GM10248 (cell line): ENCODE measurements at places on chromosomes 12 and 14.
A peak's percentile ranks its signal among the peaks of the same experiment; 100 is the strongest.

DNA sequence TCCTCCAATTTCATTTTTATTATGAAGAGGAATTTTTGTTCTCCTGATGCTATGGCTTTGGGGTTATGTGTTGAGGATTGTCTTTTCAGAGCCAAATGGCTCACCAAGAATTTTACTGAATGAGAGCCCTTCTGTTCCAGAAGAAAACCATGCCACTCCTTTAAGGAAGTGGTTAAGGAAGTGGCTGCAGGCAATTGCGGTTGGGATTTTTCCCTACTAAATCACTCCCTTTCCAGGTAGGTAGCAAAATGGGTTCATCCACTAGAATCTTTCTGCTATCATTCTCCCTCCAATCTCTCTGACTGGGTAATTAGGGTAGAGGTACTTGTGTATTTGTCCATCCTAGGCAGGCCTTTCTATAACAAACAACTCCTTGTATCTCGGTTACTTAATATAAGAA is 163.1 kb downstream of the TTC8 start:
- no peak for DNase-seq

DNA sequence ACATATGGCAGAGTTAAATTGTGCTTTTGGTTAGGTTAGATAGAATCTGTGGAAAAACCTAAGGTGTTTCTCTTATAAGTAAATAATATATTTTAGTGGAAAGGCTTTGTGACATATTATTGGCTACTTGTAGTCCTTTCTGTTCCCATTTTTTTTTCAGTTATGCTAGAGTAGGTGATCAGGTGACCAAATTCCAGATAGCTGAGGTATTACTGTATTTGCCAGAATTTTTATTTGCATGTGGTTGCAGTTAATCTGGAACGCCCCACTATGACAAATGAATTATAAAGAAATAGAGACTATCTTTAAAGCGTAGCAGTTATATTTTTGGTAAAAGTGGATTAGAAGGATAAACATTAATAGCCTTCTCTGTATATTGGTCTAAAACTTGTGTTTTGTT is 52.0 kb downstream of the ARHGAP5 start:
- DNase-seq: no peak

GRCh38 chr14:92728759-92729364 is 19.6 kb downstream of the LGMN start:
- DNase-seq: peak; percentile 50

GRCh38 chr14:102226356-102227125 is 78.4 kb downstream of the MOK start:
- DNase-seq: no peak

- no peak for DNase-seq
Measured at GRCh38 chr12:105443802-105444652, 113.5 kb downstream of the C12orf75 start.

DNA sequence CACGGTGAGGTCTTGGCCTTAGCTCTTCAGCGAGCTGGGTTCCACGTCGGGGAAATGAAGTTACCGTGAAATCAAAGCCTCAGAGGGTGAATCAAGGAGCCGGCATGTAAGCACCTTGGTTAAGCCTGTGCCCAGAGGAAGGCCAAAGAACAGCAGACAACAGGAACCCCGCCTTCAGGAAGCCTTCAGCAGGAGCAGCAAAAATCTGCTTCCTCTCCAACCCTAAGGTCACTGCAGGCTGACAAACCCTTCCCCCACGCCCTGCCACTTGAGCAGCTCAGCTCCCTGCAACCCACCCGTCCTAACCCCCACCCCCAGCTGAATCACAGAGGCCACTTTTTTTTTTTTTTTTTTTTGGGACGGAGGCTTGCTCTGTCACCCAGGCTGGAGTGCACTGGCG is 72.9 kb upstream of the LTA4H start:
- no peak for DNase-seq

- no peak for DNase-seq
Measured at GRCh38 chr12:65534238-65534841, 255.9 kb downstream of the MSRB3 start.

DNA sequence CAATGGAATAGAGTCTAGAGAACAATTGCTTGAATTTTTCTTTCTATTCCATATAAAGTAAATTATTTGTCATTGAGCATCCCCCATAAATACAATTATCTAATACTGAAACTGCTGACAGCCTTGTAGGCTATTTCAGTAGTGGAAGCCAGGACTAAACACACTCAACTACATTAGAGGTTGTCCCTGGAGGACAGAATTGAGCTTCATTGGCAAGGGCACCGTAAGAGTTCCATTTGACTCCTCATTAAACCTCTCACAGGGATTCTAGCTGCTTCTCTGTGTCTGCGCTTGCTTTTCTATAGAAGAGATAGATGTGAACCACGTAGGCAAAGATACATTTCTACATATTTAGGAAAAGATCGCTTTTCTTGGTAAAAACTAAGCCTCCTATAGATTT is 3.5 kb upstream of the PTPRO start:
- no peak for DNase-seq

DNA sequence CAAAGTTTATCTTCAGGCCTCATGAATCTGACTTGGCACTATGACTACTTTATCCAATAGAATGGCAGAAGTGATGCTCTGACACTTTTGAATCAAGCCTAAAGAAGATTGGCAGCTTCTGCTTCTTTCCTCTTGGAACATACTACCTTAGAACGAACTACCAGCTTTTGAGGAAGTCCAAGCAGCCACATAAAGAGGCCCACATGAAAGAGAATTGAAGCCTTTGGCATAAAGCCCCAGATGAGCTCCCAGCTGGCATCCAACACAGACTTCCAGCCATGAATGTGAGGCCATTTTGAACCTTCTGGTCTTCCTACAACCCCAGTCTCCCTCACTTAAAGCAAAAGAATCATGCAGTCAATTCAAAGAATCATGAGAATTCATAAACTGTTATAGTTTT is 65.8 kb downstream of the EEA1 start:
- DNase-seq: no peak

- no peak for DNase-seq
Measured at GRCh38 chr12:19712041-19712440, 272.7 kb downstream of the AEBP2 start.

GRCh38 chr12:4448943-4449850 is 3.6 kb upstream of the FGF6 start:
- DNase-seq: no peak

GRCh38 chr12:126343321-126343720 is 1278.1 kb downstream of the AACS start:
- no peak for DNase-seq
